Activated CD4-positive, alpha-beta T cell treated with anti-CD3 and anti-CD28 coated beads, Interleukin-2, amount 50 U/mL, for 4 hours (primary cell): ENCODE measurements at places on chromosomes 1 and 21.

DNA sequence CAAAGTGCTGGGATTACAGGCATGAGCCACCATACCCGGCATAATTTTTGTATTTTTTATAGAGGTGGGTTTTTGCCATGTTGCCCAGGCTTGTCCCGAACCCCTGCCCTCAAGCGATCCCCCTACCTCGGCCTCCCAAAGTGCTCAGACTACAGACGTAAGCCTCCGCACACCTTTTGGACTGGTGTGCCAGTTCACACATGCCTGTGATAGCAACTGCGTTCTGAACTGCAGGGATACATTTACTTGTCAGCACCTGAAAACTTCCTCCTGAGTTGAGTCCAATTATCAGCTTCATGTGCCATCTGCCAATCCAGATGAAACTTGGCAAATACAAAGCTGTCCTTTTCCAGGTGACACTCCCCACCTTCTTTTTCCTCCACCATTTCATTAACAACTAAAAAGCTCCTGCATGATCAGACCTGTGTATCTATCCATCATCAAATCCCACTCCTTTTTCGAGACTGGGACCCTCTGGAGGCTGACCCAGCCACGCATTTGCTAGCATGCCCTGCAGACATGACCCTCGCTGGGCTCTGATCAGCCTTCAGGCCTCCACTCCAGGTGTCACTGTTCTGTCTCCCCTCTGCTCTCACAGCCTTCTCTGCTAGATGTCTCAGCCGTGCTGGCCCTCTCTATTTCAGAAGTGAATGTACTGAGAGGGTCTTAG, 2.1 kb upstream of the DEGS1 start:
- no peak for DNase-seq

DNA sequence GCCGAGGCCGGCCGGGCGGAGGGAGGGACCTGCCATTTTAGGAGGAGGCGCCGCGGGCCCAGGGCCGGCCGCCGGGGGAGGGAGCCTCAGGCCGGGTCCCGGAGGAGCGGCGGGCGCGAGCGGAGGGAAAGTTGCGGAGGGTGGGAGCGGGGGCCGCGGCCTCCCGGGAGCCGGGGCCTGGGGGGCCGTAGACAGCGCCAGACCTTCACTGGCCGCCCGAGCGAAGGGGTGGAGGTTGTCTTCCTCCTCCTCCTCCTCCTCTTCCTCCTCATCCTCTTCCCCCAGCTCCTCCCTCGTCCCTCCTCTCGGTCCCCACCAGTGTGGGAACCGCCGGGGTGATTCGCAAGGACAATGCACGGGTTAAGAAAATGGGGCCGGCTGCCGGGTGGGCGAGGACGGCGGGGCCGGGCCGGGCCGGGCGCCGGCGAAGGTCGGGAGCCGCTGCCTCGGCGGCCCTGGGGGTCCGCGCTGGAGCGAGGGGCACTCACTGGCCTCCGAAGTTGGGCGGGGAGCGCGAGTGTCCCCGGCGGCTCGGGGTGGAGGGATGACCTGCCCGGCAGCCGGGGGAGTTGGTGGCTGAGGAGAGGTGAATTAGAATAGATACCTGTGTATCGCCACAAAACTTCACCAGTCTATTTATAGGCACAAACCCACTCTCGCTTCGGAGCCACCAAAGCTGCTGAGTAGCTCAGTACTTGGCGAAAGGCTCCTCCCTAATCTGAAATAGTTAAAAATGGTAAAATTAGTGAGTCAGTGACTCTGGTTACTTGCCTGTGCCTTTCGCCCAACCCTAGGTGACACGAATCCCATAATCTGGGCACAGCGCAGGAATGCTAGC, 1.3 kb downstream of the DYRK1A start:
- peak; percentile 25 for DNase-seq

DNA sequence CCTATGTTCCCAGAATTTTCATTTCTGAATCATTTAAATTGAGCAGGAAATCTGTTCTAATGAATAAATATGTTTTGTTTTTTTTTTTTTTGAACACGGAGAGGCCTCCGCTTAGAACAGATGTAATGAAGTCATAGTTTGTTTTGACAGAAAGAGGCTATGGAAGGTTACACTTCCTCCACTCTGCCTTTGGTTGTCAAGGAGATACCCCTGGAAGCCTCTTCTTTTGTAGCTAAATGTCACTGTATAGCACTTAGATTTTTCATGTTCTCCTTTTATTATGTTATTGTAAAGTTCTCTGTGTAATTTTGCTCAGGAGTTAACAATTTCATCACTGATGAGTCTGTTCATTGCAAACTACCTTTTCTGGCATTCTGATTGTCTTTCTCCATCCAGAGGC, 22.7 kb upstream of the GNG12 start:
- no peak for DNase-seq

DNA sequence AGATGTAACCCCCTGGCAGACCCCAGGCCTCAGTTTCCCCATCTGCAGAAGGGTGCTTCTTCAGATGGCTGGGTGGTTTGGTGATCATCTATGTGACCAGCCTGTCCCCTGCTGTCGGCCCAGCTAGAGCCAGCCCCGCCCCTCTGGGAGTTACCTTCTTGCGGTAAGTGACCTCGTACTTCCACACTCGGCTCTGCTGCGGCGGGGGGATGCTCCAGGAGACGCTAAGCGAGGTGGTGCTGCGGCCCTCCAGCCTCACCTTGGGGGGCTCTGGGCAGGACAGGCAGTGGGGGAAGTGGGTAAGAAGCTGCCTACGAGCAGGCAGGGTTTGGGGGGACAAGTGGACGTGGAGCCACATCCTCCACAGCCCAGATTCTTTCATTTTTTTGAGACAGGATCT, 20.4 kb downstream of the EPHA2 start:
- no peak for DNase-seq

DNA sequence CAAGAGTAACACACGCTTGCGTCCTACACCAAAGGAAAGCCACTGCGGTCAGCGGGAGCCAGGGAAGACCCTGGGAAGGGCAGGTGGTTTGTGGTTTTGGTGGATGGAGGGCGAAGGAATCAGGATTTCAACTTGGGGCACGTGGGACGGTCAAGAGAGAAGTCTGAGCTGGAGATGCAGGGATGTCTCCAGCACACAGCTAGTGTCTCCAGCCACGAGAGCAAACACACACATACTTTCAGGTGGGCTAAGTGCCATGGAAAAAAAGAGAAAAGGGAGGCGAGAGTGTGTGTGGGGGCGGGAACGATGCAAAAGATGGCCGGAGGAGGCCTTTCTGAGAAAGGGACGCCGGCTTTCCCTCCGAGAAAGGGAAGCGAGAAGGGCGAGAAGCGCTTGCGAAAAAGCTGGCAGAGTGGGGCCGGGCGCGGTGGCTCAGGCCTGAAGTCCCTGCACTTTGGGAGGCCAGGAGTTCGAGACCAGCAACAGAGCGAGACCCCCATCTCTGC, 1.4 kb upstream of the SRRM1 start:
- peak; percentile 27 for DNase-seq

DNA sequence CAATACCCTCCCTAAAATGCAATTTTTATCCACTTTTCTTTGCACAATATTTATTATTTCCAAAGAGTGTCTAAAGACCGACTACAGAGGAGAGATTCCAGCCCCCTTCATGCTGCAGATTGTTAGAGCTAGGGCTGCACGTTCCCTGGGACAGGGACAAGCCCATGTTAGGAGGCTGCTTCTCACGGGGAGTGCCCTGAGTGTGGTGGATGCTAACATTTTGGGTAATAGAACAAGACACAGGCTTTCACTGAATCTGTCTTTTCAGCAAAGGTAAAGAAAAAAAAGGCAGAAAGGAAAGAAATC, 125.4 kb downstream of the RIPK4 start:
- DNase-seq = no peak

GRCh38 chr1:17636612-17637011, 97.1 kb downstream of the ARHGEF10L start:
- no peak for DNase-seq

DNA sequence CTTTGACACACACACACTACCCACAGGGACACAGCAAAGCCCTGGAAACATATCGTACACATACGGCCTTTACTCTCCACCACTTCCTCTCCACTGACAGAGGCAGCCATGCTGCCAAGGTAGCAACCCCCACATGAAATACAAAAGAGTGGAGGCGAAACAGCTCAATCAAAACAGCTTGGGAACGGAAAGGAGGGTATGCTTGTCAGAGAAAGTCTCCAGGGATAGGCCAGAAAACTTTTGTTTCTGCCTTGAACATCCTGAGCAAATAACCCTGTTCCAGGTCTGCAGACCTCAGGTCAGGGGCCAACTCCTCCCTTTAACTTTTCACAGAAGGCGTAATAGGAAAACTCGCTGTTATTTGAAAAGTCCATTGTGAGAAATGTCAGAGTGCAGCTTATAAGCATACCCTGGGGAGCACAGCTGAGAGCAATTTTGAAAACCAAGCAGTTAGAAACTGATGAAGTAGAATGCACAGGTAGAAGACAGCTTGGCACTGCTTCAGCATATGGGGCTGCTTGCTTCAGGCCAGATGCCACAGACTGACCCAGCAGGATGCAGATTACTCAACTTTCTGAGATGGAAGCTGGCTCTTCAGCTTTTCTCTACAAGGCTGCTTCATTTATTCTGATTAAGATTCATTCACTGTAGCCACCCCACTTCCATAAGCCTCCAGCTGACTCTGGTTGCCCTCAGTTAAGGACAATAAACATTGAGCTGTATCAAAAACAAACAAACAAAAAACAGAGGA, 18.0 kb downstream of the KIAA0319L start:
- DNase-seq = no peak

GRCh38 chr1:87044424-87044823, 130.0 kb downstream of the HS2ST1 start:
- no peak for DNase-seq

GRCh38 chr1:43329995-43330751, 7.4 kb upstream of the MPL start:
- DNase-seq = peak; percentile 28

DNA sequence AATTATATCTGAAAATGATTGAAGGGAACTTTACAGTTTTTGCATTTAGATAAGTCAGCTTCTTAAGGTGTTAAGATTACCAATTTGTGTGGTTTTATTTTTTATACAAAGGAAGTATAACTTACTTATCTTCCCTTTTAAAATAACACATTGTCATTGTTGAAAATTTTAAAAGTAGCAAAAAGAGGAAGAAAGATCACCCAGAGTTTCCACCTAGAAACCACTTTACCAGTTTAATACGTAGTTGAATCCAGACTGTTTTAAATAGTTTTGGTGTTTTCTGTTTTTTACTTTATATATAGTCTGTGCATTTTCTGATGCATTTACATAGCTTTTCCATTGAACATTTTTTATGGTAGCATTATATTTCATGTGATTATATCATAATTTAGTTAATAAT, 6.1 kb downstream of the CCDC18 start:
- no peak for DNase-seq

DNA sequence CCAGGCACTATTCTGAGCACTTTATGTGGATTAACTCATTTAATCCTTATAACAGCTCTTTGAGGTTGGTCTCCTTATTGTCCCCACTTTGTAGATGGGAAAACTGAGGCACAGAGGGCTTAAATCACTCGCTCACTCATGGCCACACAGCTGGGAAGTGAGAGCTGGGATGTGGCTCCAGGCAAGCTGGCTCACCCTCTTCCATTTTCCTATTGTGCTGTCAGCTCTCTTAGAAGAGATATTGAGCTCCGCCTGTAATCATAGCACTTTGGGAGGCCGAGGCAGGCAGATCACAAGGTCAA, 3.8 kb upstream of the COL8A2 start:
- no peak for DNase-seq

GRCh38 chr21:33206771-33207281, 22.9 kb upstream of the IFNAR2 start:
- DNase-seq = no peak
